EL (cell line): ENCODE measurements at places on chromosomes 3 and 15.

- DNase-seq: no peak
These were observed 56.7 kb upstream of the RNF7 start for GRCh38 chr3:141681390-141681780.

- DNase-seq: no peak
These were observed 2.8 kb downstream of the BCL2L10 start for GRCh38 chr15:52109559-52110451.

- DNase-seq: no peak
These were observed 433.8 kb upstream of the SUCLG2 start for GRCh38 chr3:68088216-68088615.

DNA sequence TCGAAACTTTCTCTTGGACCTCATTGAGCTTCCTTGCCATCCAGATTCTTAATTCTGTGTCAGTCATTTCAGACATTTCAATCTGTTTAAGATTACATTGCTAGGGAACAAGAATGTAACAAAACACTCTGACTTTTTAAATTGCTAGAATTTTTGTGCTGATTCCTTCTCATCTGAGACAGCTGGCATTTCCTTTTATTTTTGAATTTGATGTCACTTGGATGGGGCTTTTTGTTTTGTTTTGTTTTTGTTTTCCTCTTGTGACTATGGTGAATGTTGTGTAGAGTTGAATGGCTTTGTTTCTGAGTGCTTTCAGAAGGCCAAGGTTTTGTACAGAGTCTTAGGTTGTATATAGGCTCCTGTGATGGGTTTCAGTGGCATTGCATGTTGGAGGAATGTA lies 1129.3 kb downstream of the NAALADL2 start:
- no peak for DNase-seq

DNA sequence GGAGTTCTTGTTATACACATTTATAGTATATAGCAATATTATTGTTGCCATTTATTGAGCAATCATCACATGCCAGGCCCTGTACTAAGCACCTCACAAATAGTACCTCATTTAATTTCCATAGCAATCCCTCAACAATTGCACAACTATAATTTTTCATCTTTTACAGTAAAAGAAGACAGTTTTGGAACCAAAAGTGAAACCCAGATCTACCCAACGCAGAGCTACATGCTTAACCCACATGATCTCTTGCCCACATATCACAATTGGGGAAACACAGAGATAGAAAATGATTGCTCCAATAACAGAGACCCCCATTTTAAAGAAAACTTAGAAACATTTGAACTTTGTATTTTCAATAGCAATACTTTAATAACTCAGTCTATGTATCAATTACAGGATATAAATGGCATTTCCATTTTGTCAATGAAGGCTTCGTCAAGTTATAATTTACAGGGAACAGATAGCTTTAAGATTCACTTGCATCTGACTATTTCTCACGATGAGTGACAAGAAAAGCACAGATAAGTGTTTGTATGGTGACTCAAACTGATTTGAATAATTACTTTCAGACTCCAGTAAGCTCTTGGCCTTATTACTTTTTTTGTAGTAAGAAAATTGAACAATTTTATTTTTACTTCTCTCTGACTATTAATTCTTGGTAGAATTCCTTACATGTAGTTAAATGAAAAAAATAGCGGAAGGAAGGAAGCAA lies 38.7 kb upstream of the CCDC50 start:
- peak; percentile 5 for DNase-seq

- no peak for DNase-seq
These were observed 150.3 kb upstream of the SOX2 start for GRCh38 chr3:181561139-181562031.

DNA sequence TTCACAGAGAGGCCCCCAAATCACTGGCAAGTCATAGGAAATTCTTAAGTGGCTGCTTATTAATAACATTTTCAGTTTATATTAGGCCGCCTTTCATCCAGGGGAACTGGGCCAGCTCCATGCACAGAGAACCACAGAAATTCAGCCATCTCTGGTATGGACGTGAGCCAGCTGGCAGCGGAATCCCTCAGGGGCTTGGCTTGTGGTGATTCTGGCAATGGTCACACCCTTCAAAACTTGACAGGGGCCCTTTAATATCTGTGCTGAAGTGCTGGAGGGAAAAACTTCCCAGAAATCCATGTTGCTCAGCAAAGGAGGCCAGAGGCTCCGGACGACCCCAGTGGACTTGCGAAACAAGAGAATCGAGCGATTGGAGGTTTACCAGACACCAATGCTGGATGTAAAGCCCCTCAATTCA lies 11.3 kb downstream of the PRICKLE2 start:
- DNase-seq: peak; percentile 86

DNA sequence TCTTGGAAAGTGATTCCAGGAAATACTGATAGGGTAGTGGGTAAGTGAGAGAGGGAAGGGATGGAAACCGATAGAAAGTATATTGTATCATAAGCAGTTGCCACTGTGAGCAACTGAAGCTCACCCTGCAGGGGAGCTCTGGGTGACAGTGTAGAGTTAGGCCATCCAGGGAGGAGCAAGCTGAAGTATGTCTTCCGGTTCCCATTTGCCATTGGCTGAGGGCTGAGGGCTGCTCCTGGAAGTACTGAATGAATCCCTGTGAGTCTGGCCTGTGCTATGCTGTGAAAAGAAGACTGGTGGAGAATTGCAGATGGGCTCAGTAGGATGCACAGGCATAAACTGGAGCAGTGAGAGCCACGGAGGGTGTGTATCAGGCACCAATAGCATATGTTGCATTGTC lies 348.3 kb downstream of the MFSD1 start:
- DNase-seq: no peak

GRCh38 chr15:88174571-88174970 lies 82.0 kb downstream of the NTRK3 start:
- no peak for DNase-seq

DNA sequence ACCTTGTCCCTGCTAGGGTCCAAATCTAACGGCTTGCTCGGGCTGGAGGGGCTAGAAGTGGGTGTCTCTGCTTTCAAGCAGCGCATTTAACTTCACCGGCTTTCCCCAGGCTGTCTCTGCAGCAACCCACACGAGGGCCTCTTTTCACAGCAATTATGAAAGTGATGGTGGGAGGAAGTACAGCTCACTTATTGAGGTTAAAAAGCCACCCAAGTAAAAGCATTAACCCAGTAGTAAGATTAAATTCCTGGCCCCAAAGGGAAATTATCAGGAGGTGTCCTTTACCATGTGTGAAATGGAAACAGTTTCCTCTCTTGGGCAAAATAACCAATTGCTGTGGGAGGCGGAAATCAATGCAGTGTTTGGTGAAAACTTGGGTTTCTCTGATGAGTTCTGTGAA lies 41.1 kb downstream of the NGRN start:
- DNase-seq: no peak

GRCh38 chr15:29539736-29540135 lies 270.1 kb upstream of the NSMCE3 start:
- no peak for DNase-seq

- DNase-seq: peak; percentile 90
These were observed 40.9 kb downstream of the CBLB start for GRCh38 chr3:105827959-105828358.

DNA sequence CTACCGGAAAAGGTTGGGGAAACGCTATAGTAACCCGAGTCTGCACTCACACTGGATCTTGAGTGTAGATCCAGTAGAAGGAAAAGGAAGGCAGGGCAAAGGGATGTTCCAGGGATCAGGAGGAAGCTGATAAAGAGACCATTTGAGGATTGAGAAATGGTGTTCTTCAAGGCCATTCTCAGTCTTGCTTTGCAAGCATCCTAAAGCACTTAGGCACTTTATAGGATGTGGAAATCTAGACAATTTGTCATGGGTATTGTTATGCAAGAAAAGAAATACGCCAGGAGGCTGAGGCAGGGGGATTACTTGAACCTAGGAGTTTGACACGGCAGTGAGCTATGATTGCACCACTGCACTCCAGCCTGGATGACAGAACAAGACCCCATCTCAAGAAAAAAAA lies 13.2 kb upstream of the SCAMP5 start:
- no peak for DNase-seq

- no peak for DNase-seq
These were observed 188.0 kb downstream of the KLHL25 start for GRCh38 chr15:85606738-85607137.

DNA sequence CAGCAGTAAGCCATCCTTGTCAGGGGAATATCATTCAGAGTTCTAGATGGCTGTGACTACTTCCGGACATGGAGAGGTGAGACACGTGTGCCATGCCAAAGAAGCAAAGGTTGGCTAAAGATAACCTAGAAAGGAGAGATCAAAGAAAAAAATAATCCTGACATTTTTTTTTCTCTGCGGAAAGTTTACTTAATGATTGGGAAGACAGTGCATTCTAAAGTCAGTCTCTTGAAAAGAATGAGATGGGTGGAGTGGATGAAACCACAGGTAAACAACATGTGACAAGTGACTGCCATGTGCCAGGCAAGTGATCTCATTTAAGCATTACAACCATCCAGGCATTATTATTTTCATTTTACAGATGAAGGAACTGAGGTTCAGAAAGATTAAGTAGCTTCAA lies 436.6 kb downstream of the SOX2 start:
- no peak for DNase-seq

- DNase-seq: peak; percentile 65
These were observed 36.2 kb downstream of the BBS4 start for GRCh38 chr15:72722071-72722696.

- no peak for DNase-seq
These were observed 17.0 kb upstream of the NEO1 start for GRCh38 chr15:73035221-73035620.

DNA sequence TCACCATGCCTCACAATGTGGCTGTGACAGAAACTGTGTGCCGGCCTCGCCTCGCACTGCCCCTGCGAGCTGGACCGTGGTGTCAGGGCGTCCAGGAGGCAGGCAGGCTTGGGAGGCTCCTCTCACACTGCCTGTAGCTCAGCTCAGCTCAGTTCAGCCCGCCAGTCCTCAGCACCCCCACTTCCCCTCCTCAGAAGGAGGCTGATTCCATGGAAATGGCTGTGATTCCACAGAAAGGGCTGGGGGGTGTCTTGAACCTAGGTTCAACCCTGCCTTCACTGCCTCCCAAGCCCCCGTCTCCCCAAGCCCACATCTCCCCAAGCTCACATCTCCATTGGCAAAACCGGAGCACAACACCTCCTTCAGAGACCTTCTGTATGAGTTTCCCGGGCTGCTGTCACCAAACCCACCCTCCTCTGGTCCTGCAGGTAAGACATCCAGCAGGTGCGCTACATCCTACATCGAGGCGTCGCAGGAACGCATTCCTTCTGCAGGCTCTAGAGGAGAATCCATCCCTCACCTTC lies 94.0 kb downstream of the OCA2 start:
- DNase-seq: no peak

DNA sequence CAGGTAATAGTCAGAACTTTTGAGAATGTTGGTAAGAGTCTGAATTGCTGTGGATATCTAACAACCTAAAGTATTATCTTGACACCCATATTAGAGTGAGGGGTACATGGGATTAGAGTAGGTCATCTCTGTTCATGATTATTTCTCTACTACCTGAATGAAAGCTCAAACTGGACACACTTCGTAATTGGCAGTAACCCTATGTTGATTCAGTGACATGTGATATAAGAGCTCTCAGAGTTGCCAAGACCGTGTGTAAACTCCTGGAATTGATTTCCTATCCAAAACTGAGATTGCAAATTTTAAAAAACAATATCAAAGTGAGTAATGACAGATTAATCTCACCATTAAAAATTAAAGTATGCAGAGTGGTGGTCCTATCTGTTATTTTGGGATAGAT lies 214.8 kb upstream of the ARHGEF26 start:
- DNase-seq: no peak

DNA sequence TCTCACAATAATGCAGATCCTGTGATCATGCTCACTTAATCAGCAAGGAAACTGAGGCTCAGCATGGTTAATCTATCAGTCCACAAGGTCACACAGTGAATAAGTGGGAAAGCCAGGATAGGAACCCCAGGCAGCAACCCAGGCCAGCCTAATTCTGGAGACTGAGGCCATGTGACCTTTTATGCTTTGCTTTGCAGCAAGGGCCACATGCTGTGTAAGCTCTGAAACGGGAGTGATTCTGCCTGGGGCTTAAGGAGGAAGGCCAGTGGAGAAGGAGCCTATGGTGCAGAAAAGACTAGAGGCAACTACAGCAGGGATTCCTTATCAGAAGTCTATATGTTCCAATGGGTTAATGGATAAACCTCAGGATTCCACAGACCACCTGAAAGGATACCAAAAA lies 157.6 kb upstream of the PPP2R3A start:
- DNase-seq: no peak

DNA sequence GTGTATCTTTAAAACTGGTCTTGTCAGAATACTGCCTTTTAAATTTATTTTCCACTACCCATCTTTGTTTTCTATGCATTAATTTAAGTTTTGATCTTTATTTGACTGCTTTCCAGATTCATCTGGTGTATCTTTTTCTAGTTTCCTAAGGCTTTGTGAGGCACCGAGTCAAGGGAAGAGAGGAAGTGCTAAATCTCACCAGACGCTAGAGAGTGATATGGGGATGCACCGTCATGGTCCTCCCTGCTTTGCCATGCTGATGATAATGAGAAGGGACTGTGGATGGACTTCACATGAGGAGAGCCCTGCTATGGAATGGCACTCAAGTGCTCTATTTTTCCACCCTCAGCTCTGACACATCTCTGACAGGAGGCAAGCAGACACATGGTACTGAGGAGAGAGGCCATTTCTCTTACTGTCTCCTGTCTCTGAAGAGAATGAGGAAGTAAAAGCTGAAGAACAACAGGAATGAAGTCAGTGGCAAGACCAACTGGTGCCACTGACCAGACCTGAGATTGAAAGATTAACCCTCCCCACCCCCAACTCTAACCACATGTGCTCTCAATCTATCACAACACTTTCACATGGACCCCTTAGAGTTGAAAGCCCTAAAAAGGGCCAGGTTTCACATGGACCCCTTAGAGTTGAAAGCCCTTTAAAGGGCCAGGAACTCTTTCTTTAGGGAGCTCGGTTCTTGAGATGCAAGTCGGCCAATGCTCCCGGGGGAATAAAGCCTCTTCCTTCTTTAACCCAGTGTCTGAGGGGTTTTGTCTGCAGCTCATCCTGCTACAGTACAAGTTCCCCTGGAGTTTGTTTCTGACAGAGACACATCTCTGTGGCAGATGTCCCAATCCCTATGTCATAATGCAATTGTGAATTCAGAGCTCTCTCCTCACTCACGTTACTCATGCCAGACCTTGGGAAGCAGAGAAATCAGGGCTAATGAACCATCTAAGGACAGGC lies at the start of gene IQCF2:
Gene IQCF2, plus strand, starts transcription at position 913 of the 963 bp plus-strand sequence. CDS start 52 bp downstream, outside the sequence.
- no peak for DNase-seq

DNA sequence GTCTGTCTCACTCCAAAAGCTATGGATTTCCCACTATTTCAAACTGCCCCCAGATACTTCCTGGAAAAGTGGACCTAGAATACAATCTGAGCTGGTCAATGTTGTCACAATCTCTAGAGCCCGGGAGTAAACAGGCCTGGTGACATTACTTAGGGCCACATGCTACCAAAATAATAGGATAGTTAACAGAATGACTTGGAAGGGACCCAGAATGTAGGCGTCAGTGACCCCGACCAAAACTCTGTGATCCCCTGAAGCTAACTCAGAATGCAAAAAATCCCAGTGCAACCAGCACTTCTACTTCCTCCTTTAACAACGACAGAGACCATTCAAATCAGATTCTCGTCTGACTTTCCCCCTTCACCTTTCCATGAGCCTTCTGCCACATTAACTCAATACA lies 51.5 kb upstream of the CDV3 start:
- DNase-seq: no peak
